ENCODE measurements at places on chromosomes 6 and 20.

- no peak for DNase-seq
These were observed 77.8 kb upstream of the L3MBTL3 start for GRCh38 chr6:129940454-129941195.

DNA sequence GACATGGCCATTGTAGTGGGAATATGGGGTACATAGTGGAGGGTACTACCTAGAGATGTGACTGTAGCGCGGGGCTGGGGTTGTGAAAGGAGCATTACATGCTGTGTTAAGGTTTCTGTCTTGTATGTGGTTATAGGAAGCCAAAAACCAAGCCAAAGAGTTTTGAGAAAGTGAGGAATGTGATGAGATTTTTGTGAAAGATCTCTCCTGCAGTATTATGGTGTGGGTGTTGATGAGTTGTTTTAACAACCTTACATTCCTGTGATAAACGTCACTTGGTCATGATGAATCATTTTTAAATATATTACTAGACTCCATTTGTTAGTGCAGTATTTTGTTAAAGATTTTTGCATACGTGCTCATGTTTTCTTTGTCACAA is 48.9 kb downstream of the ZFAND3 start:
- DNase-seq: no peak

DNA sequence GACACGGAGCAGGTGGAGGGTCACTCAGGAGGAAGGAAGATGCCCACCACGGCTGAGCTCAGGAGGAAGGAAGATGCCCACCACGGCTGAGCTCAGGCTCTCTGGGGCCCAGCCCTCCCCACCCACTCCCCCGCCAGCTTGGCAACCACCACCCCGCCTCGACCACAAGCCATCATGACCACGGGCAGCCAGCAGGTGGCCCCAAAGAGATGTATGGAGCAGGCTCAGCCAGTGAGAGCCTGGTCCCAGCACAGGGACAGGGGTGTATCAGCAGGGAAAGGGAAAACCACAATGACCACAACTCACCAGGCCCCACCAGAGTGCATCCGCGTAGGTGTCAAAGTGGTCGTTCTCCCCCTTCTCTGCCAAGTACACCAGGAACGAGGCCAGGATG is 30.4 kb downstream of the KCNQ2 start:
- DNase-seq: no peak

- DNase-seq: no peak
These were observed 8.3 kb downstream of the WRNIP1 start for GRCh38 chr6:2773449-2773848.

DNA sequence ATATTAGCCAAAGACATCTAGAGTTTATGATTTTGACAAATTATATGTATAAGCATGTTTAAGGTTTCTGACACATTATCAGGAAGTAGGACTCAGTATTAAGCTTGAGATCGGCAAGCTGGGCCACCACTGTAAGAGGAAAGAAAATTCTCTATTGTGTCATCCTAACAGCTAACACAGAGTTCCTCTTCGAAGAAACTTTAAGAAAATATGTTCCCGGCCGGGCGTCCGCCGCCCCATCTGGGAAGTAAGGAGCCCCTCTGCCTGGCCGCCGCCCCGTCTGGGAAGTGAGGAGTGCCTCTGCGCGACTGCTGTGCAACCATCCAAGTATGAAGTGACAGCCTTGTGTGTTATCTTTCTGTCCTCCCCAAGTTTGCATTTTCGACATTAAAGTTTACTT is 23.0 kb downstream of the USP49 start:
- no peak for DNase-seq

- no peak for DNase-seq
These were observed 309.4 kb upstream of the MAN1A1 start for GRCh38 chr6:119658917-119659316.

DNA sequence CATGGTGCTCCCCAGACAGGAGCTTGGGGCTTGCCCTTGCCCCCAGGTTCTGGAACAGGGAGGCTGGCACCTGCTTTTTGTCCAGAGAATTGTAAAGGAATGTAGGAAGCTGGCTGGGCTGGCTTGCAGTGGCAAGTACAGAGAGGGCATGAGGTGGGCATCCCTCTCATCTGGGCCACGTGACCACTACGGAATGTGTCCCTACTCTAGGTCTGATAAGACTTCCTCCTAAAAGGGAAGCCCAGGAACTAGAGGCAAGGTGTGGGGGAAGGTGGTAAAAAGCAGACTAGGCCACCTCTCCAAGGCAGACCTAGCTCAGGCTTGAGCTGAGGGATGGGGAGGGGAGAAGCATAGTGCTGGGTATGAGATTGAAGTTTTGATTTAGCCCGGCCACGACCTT is 38.8 kb downstream of the UNC5CL start:
- DNase-seq: no peak

DNA sequence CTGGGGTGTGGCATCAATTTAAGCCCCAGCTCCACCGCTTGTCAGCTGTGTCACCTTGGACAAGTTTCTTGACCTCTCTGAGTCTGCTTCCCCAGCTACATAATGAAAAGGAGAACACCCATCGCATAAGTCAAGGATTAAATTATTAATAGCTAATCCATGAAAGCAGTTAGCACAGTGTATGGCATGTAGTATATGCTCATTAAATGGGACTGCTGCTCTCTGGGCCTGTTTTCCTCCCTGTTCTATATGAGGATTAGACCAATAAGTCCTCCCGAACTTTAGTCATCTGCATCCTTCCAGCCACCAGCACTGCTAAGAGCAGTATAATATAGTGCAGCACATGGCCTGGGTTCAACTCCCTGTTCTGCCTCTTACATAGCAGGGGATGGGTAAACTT is 19.7 kb downstream of the ETV7 start:
- DNase-seq: no peak

DNA sequence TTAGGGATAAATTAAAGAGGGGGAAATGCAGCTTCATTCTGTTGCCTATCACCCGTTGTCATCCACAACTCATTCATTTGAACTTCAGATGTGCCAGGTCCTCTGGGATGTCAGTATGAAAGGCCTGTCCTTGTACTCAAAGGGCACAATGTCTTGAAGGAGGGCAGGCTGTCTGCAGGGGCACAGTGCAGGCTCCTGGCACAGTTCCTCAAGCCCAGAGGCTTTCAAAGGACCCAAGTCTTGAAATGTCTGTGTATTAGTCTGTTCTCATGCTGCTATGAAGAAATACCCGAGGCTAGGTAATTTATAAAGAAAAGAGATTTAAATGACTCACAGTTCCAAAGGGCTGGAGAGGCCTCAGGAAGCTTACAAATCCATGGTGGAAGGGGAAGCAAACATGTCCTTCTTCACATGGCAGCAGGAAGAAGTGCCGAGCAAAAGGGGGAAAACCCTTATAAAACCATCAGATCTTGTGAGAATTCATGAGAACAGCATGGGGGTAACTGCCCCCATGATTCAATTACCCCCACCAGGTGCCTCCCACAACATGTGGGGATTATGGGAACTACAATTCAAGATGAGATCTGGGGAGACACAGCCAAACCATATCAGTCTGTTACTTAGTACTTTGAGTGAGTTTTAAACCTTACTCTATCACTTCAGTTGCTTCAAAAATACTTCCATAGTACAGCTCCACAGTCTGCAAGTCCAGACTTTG is 9.4 kb downstream of the SNX9 start:
- no peak for DNase-seq

GRCh38 chr6:5132731-5133130 is 47.6 kb downstream of the PPP1R3G start:
- DNase-seq: no peak

DNA sequence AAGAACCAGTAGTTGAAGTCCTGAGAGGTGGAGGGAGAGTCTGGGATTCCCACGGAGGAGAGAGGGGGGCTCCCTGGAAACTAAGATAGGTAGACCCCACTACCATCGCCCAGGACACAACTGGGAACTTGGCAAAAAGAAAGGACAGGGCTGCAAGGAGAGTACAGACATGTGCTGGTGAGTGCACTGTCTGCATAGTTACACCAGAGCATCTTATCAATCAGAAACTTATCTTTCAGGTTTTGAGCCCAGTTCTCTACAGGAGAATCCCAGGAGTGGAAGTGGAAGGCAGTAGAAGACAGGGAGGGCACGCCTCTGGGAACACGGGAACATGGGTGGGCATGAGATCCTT is 12.2 kb downstream of the NFKBIL1 start:
- no peak for DNase-seq

DNA sequence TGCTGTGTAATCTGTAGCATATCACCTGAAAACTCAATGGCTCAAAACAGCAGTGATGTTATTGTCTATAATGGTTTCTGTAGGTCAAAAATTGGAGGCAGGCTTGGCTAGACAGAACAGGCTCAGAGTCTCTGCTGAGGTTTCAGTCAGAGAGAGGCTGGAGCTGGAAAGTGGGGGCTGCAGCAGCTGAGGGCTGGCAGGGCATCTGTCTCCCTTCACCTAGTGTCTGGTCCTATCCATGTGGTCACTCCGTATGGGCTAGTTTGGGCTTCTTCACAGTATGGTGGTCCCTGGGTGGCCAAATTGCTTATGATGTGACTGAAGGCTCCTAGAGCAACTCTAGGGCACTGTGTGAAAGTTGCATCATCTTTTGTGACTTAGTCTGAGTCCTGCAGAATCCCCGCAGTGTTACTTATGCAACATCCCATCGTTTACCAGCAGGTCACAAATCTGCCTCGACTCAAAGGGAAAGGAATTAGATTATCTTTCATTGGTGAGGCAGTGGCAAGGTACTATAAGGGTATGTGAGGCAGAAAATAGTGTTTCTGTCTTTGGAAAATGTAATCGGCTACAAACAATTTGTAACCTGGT is 497.0 kb downstream of the EPHA7 start:
- no peak for DNase-seq

- no peak for DNase-seq
These were observed 22.1 kb downstream of the ZKSCAN3 start for GRCh38 chr6:28371706-28372451.

- no peak for DNase-seq
These were observed 159.8 kb downstream of the NRN1 start for GRCh38 chr6:5846889-5847288.

DNA sequence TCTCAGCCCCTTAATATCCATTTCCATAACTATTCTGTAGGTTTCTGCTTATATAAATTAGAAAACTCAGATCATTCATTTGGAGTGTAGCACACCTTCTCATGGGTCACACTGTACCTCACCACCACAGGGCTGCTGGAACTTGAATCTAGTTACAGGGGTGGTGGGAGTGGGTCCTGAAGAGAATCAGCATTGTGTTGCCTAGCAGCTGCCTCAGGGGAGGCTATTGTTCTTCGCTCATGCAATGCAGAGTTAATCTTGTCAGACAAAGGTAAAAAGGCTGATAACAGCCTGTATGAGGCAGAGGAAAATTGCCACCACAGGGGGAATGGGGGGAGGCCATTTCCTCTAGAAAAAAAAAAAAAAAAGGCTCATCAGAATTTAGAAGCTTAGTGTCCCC is 496.0 kb upstream of the ADGRB3 start:
- DNase-seq: no peak

DNA sequence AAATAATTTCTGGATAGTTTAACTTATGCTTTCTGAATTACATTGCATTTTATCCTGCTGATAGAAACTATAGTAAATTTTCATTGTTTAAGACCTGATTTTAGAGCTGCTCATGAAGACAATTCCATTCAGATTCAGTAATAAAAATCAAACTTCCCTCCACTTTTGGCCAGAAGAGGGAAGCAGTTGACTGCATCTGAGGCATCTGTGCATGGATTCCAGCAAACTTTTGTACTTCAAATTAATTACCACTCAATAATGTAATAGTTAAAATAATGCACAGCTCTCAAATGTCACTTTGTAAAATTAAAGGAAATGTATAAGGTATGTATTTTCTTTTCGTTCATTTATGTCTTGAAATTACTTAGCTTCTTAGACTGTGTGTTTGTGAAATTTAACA is 64.2 kb upstream of the SLC35B3 start:
- DNase-seq: no peak

DNA sequence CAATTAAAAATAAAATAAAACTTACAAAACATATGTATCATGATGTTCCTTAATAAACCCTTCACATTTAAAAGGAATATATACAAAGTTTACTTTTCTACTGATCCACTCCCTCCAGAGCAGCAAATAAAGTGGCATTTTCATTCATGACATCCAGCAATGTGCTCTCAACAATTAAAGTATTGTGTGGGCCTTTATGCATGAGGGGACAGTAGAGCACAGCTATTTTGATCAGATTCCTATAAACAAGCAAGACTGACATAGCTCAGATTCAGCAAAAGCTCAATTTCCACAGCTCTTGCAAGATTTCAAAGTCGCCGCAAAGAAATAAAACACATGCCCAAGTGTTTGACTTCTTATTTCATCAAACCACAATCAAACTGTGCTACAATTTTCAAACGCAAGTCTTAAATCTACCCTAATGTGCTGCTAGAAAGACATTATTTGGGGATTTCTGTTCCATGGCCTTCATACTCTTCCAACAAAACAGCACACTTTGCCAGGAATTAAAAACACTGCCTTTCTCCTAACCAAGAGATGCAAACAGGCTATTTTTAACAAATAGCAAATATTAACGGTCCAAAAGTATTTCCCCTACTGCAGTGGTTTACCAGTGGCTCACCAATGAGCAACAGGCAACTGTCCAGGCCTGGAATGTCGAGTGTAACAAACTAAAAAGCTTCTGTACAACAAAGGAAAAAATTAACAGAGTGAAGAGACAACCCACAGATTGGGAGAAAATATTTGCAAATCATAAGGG is 52.3 kb downstream of the MBOAT1 start:
- no peak for DNase-seq

DNA sequence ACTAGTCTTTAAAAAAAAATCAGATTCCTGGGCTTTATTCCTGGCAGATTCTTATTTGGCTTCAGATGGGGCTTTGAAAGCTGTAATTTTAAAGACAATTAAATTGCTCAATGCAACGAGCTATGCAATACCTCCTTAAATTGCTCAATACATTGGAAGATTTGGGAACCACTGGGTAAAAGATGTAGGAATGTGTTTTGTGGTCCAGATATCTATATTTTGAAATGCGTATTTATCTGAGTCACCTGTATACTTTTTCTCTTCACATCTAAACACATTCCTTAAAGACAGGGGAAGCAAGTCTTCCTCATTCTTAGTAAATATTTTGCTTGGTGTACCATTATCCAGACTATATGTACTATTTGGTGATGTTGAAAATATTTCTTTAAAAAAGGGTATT is 29.6 kb upstream of the MAP7 start:
- no peak for DNase-seq

DNA sequence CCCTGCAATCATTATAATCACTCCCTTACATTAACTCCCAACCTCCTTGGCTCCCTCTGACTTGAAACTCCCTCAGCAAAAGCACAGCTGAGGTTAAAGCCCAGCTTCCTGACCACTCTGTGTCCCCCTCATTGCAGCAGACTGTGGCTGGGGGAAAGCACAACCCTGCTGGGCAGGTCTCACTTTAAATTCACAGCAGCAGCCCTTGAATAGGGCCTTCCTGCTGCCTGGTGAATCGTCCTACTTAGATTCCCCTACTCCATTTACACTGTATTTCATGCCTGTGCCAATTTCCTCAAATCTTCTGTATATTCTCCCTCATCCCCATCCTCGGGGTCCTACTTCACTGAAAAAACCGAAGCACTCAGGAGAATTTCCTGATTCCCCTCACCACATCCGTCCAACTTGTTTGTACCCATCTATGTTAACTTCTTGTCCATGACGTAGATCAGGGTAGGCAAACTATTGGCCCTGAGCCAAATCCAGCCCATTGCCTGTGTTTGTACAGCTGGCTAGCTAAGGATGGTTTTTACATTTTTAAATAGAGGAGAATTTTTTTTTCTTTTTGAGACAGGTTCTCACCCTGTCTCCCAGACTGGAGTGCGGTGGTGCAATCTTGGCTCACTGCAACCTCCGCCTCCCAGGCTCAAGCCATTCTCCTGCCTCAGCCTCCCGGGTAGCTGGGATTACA is 31.5 kb upstream of the GCM1 start:
- DNase-seq: no peak

Data from cortex of kidney (tissue), 1 donor.